ENCODE measurements at places on chromosomes 4 and X. TPM values are rescaled to one million over a fixed set of nuclear protein-coding genes. Genes with fewer than 3 reads are reported as not detected.

CT45A10 gene
- not detected for total RNA-seq

DNA sequence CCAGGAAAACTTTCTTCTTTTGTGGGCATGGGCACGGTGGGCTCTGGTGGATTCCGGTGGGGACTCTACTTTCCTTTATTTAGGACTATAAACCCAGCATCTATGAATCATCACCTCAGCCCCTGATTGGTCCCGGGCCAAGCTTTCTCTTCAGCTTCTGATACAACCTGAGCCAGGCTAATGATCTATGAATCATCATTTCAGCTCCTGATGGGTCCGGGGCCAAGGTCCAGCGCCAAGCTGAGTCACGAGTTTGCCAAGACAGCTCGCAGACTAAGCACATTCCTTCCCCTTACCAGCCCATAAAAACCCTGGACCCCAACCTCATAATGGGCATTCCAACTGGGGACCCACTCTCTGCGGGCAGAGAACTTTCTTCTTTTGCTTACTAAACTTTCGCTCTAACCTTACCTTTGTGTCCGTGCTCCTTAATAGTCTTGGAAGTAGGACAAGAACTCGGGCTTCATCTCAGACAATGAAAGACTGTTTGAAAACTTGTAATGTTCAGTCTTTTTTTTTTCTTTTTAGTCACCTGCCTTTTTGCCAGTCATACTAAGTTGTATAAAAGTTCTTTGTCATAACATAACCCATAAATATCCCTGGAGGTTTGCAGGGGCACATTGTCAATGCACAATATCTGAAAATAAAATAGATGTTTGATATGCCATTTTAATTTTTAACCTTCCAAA, 904.9 kb upstream of the EPHA5 start:
- DNase-seq, result peak; percentile 61

AMBN gene
- not detected for total RNA-seq

- no peak for DNase-seq
Measured at GRCh38 chrX:140206657-140207056, 241.3 kb upstream of the CXorf66 start.
